ENCODE measurements at places on chromosomes 6 and 20.

- no peak for DNase-seq
Measured at GRCh38 chr20:52039790-52040189, 151.8 kb downstream of the ZFP64 start.

GRCh38 chr6:4021854-4022695, 56.9 kb downstream of the FAM217A start:
- no peak for DNase-seq

GRCh38 chr20:42678895-42679294, 510.8 kb downstream of the PTPRT start:
- DNase-seq, result no peak

DNA sequence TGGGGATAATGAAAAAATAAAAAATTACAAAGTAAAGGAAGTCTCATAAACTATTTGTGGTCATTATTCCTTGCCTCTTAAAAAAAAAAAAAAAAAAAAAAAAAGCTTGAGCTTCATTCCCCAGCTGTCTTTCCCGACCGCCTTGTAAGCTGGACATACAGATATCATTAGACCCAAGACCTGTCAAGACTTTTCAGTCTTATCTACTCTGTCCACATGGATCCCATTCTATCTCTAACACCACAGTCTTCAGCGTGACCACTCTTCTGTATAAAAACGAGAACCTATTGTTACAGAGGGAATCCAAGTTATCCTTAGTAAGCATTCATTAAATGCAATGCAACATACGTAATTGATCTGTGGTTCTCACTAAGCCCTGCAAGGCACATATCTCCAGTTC, 423.5 kb downstream of the MEI4 start:
- DNase-seq, result no peak

GRCh38 chr20:12644461-12644860, 364.3 kb upstream of the SPTLC3 start:
- DNase-seq, result no peak

DNA sequence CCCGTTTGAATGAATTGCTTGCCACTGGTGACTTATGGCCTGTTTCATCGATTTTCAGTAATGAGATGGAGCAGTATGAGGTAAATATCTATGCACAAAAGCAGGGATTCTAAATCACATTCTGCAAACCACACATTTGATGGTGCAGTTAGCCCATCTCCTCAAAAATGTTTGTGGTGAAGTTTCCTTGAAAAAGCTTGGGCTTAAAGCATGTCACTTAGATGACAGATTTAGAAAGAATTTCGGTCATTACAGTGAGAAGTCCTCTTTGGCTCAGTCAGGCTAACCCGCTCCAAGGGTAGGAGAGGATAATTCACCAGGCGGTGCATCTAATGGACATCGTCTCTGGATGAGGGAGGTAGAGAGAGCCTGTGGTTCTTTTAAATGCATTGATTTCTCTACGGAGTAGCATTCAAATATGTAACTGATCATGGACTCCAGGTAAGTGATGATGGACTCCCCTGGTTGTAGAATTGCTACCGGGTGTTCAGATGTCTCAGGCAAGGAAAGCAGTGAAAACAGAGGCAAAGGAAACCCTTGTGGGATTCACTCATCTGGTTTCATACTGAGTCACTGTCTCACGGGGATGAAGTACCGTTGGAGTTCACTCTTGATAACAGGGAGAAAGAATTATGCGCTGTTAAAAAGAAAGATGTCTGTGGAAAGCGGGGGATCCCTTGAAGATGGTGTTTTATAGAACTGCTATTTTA, 65.3 kb downstream of the AIG1 start:
- DNase-seq, result no peak

- DNase-seq, result no peak
Measured at GRCh38 chr20:54345301-54345724, 130.1 kb upstream of the DOK5 start.

- DNase-seq, result no peak
Measured at GRCh38 chr20:9025643-9026042, 43.2 kb upstream of the PLCB4 start.

- no peak for DNase-seq
Measured at GRCh38 chr6:6968731-6969552, 138.8 kb upstream of the RREB1 start.

DNA sequence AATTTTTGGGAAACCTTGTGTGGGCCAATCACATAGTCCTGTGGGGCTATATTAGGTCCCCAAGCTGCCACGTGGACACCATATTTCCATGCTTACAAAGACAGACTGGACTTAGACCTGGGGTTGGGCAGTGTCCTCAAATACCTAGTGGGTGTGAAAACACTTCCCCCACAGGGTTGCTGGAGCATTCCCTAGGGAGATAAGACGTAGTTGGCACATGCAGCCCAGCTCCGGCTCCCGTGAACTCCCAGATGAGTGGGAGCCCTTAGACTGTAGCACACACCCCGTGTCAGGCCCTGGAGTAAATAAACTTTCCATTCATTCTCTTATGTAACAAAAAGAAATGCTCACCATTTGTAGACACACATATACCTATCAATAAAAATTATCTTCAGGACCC, 14.2 kb downstream of the KCNG1 start:
- DNase-seq, result no peak

DNA sequence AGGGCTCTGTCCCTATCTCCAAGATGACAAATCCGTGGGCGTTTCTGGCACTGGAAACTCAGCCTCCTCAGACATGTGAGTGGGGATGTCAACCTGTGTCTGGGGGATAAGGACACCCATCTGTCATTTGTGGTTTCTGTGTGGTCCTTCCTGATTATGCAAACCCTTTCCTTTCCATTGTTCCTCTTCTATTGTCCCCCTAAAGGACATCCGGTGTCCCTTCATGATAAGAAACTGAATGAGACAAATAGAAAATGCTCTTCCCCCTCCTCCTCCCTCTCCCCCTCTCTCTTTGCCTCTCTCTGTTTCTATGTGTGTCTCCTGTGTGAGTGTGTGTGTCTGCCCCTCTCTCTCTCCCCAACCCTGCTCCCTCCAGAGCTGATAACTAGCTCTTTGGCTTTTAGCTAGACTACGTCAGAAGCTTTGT, 11.5 kb upstream of the GLP1R start:
- DNase-seq, result no peak

GRCh38 chr6:24959319-24959718, 23.6 kb upstream of the RIPOR2 start:
- DNase-seq, result no peak

- DNase-seq, result no peak
Measured at GRCh38 chr20:37351689-37352607, 6.0 kb downstream of the SRC start.

- no peak for DNase-seq
Measured at GRCh38 chr20:9884666-9885065, 45.8 kb upstream of the PAK5 start.

- DNase-seq, result no peak
Measured at GRCh38 chr20:31560746-31561598, 44.1 kb upstream of the ID1 start.

DNA sequence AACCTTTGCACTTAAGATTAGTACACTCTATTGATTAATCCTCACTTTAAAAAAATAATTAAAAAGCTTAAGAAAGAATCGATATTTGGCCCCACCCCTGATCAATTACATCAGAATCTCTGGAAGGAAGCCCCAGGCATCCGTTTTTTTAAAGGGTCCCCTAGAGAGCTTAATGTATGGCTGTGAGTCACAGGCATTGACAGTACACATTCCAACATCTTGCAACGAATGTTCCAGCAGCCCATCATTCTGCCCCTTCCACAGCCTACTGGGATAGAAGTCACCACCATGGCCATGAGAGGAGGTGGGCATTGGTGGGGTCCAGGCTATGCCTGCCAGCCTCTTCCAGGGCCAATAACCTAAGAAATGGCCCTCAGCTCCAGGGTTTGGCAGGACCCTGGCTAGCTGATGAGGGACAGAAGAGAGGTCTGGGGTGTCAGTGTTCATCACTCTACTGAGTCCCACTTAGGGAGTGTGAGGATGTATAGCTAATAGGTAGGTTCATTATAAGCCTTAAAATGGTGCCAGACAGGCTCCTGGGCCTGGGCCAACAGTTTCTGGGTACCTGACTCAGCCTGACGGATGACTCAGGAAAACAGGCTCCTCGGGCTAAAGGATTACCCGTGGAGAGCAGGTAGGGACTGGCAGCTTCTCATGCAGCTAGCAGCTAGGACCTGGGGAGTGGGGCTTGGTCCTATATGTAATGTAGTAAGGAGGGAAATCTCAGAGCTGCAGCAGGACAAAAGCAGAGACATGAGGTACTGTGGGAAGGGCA, 40.4 kb downstream of the MDGA1 start:
- no peak for DNase-seq

- no peak for DNase-seq
Measured at GRCh38 chr6:12947151-12947871, 230.7 kb downstream of the PHACTR1 start.

All from stimulated activated naive CD4-positive, alpha-beta T cell treated with Interleukin-2 at 50 U/mL for 16 hours (primary cell).